ENCODE measurements at places on chromosomes 5 and 9.

GRCh38 chr9:87193925-87194868 lies 246.9 kb upstream of the GAS1 start:
- DNase-seq = no peak

- DNase-seq = no peak
Measured at GRCh38 chr5:31671339-31671741, 32.4 kb downstream of the PDZD2 start.

DNA sequence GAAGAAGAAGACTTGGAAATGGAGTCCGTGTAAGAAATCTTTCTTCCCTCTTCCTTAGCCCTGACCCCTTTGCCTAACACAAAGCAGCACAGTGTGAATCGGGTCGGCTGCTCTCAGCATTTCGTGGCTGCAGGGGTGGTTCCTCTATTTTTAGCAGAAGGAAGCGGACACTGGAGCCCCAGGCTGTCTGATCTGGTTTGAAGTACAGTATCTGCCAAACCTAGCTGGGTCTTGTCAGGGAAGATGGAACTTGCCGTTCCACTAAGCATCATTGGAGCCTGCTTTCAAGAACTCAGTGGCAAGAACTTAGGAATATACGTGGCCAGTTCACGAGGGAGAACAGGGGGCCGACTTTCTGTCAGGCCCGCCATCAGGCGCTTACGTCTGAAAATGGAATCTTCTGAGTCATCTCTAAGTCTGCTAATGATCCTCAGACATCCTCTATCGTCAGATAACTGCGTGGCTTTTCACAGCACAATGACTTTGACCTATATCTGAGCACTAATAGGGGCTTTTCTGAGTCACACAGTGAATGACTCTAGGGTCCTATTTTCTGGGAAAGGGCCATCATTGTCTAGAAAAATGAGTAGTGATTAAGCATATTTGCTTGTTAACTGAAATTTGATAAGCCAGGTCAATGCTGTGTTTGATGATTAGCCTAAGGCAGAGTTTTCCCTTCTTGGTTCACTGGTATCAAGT lies 43.3 kb upstream of the NCS1 start:
- no peak for DNase-seq

GRCh38 chr9:97786341-97786740 lies 66.7 kb upstream of the FOXE1 start:
- DNase-seq = no peak

- DNase-seq = no peak
Measured at GRCh38 chr9:71693607-71694006, 74.7 kb downstream of the CEMIP2 start.

GRCh38 chr9:97737429-97737828 lies 40.3 kb upstream of the XPA start:
- no peak for DNase-seq

- DNase-seq = no peak
Measured at GRCh38 chr9:121192518-121192917, 9.2 kb downstream of the RAB14 start.

DNA sequence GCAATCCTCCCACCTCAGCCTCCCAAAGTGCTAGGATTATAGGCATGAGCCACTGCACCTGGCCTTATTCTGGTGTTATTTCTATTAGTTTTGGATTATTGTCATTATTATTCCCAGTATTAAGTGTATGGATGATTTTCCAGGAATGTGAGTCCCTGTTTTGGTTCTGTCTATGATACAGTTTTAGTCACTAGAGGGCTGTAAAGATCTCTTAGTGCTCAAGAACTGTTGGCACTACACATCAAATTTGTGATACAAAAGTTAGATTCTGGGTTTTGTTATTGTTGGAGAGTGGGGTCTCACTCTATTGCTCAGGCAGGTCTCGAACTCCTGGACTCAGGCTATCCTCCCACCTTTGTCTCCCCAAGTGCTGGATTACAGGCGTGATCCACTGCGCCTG lies 12.1 kb downstream of the CCL28 start:
- DNase-seq = no peak

- DNase-seq = no peak
Measured at GRCh38 chr9:68500457-68501381, 40.0 kb downstream of the TMEM252 start.

DNA sequence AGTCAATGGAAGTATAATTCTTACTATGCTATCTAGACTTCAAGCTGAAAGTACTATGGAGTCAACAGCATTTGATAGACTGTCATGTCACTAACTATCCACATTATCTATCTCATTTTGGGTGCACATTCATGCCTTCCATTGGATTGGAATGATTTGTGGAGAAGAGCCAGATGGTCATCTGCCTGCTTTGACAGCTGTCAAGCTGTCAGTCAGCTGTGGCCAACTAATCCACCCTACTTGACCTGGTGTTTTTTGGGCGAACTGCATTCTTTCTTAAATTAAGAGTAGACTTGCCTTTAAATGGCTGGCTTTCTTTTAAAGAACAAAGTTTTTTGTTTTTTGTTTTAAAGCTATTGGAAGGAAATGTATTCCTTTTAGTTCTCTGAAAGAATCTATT lies 151.5 kb downstream of the DCP2 start:
- DNase-seq = no peak

DNA sequence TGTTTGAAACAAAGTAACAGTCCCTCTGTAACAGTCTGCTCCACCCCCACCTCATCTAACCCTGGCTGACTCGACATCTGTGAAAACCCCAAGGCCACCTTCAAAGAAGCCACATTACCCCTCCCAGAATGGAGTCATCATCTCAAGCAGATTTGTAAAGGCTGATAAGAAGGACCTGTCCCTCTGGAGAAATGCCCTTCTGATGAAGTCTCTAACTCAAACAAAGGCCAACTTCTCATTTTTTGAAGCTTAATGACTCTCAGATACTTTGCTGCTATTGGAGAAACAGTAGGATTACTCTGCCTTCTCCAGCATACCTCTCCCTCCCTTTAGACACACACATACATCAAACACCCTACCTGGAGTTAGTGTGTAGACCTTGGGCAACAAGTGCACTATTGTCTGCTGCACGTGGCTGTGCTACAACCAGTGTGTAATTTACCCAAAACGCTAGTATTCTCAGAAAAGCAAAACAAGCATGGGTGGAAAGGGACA lies 5.3 kb upstream of the SUSD1 start:
- no peak for DNase-seq

- DNase-seq = peak; percentile 64
Measured at GRCh38 chr5:43041669-43042175, 1.6 kb upstream of the ANXA2R start.

GRCh38 chr5:40606077-40606765 lies 73.5 kb upstream of the PTGER4 start:
- no peak for DNase-seq

DNA sequence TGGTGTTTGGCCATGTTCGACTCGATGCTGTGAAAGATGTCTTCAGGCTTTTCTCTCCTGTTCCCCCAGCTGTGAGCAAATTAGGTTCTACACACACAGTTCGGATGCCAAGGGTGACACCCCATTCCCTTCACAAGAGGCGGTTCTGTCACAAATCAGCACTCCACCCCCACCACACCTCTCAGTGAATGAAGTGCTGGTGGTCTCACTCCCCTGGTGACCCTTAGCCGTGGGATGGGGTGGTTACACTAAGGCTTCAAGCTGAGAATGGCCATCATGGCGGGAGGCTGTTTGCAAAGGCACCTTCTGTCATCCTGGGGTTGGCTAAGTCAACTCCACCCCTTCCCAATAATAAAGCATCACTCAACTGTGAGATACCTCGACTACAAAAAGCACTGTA lies 26.4 kb downstream of the AMBP start:
- no peak for DNase-seq

DNA sequence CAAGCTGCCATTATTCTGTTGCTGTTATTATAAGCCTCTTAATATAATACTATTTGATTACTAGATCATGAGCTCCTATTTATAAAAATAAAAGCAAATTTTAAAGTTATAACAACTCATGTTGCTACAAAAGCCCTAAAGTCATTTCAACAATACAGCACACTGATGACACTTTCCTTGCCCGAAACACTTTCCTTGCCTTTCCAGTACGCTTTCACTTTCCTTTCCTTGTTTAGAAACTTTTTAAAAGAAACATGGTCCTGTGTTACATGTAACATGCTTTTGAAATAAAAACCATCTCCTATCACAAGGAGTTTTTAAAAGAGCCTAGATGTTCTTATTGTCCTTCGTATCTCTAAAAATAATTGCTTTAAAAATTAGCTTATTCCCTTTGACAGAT lies 688.4 kb downstream of the PTPRD start:
- DNase-seq = peak; percentile 6

DNA sequence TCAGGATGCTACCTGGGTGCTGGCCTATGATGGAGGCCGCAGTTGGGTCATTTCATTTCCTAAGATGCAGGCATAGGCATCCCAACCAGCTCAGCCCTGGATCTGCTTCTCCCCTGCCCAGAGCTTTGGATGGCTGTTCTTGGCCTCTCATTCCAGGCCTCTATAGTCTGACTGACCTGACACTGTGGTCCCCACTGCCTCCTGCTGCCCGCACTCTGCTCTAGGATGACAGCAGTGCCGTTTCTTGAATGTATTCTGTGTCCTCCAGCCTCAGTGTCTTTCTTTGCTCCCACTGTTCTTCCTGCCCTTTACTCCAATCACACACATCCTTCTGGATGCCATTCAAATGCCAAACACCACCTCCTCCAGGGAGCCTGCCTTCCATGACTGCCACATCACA lies 235.7 kb downstream of the HSPA4 start:
- DNase-seq = no peak

DNA sequence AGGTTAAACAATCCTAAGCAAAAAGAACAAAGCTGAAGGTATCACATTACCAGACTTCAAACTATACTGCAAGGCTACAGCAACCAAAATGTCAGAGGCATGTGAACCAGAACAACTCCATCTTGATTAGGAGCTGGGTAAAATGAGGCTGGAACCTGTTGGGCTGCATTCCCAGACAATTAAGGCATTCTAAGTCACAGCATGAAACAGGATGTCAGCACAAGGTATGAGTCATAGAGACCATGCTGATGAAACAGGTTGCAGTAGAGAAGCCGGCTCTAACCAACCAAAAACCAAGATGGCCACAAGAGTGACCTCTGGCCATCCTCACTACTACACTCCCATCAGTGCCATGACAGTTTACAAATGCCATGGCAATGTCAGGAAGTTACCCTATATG lies 252.0 kb downstream of the RASEF start:
- no peak for DNase-seq

DNA sequence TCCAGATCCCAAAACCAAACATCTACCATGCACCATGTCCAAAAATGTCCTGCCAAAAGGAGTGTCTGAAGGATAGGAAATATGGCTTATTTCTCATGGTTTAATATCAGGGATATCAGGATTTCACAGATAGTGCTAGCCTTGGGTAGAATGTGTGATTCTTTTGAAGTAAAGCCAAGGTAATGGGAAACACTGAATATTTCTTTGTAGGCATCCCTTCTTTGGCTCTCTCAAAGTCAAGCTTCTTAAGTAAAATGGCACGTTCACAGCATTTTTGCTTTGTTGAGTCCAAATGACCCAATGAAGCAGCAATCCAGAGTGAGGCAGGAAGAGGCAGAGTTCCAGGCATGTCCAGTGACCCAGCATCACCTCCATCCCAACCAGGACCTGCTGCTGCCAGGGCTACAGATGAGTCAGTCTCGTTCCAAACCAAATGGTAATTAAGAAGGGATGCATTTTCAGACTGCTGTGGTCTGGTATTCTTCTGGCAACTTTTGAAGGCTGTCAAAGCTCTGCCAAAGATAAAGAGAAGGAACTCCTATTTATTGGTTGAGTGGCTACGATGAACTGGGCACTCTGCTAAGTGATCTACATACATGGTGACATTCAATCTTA lies 678.8 kb upstream of the KLF4 start:
- DNase-seq = no peak

- no peak for DNase-seq
Measured at GRCh38 chr5:166883016-166883415, 1408.4 kb upstream of the WWC1 start.

- DNase-seq = no peak
Measured at GRCh38 chr9:114981063-114981462, 50.7 kb upstream of the TNFSF8 start.

- DNase-seq = no peak
Measured at GRCh38 chr5:103502662-103503061, 59.9 kb downstream of the NUDT12 start.

GRCh38 chr5:9231842-9232241 lies 314.0 kb downstream of the SEMA5A start:
- DNase-seq = no peak

DNA sequence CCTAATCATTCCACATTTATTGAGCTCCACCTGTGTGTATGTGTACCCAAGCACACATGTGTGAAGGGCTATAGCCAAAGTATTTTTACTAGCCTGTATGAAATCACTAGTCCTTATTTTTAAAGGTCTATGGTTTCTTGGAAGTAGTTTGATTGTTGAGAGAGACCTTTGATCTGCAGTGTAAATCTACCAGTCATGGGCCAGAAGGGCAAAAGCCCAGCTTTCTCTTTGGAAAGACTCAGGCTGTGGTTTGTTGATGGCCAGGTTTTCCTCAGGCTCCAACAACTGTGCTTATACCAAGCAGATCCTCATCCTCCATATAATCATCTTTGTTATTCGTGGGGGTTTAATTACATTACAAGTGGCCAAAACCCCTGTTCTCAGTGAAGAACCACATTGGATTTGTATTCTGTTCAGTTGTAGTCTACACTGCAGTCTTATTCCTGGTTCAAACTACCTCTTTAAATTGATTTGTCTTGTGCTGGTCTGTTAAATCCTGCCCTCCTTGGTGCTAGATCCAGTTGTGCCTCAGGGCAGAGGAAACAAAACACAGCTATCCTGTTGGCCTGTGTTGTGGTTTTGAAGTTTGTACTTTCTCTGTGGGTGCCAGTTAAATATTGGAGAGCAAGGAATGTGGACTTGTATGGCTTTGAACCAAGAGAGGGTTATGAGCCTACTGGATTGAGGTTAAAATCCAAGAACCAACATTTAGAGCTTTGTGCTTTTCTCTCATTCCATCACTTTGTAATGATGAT lies 13.3 kb downstream of the CDC26 start:
- no peak for DNase-seq

- DNase-seq = peak; percentile 20
Measured at GRCh38 chr5:119470851-119471451, 18.7 kb downstream of the HSD17B4 start.

- DNase-seq = no peak
Measured at GRCh38 chr5:111655169-111655924, 101.6 kb downstream of the NREP start.

DNA sequence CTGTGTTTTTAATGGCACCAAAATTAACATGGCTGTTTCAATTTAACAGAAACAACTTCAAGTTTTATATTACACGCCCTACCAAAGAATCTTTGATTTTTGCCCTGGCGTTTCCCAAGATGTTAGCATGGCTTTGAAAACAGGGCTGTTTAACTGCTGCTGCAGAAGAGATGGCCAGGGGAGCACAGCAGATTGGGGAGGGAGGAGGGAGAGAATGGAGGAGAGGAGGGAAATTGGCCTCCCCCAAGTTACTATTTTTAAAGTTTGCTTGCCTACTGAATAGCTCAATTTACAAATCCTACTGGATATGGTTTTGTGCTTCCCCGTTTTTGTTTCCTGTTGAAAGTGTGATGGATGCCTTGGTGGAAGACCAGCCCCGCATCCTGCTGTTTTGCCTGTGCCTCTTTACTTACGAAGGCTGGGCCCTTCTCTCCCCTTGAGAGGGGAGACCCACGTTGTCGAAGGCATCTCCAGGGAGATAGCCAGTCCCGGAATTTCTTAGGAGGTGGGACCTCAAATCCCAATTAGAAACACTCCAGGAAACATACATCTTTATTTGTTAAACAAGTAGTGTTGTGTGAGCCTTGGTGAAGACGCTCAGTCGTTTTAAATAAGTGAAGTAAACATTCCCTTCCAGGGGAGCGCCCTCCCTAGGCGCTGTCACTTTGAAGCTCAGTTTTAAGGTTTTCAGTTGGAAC lies 98.6 kb downstream of the AOPEP start:
- no peak for DNase-seq

- DNase-seq = no peak
Measured at GRCh38 chr5:123455640-123456039, 32.4 kb upstream of the CEP120 start.
